ENCODE measurements at places on chromosomes 3 and 15.

- peak; percentile 78 for DNase-seq
These were observed 137.1 kb upstream of the TMC3 start for GRCh38 chr15:81511138-81511537.

DNA sequence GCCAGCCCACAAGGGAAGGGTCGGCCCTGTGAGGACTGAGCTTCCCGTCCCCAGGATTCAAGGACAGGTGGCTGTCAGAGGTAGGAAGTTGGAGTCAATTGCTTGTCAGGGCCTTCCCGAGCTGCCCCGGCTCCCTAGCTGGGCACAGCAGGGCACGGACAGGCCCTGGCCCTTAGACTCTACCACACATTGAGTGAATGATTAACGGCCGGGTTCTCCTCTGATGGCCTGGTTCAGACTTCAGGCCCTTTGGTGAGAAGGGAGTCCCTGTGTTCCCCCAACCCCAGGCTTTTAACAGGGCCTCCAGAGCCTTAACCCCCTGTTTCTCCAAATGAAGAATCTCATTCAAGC lies 16.4 kb upstream of the FGD5 start:
- no peak for DNase-seq

- DNase-seq: no peak
These were observed 603 bp downstream of the EIF1B start for GRCh38 chr3:40309925-40310695.

DNA sequence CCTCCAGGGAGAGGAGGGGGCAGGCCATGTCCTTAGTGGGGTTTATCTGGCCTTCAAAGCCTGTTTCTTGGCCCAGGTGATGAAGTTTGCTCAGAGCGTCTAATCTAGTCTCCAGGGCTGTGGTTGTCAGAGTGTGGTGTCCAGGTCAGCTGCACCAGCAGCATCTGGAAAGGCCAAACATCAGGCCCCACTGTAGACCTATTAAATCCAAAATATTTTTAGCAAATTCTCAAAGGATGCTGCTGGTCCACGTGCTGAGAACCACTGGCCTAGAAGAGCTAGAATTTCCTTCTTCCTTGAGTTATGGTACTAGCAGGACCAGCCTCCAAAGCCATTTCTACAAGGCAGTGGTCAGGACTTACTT lies 28.9 kb downstream of the SLC28A1 start:
- no peak for DNase-seq

DNA sequence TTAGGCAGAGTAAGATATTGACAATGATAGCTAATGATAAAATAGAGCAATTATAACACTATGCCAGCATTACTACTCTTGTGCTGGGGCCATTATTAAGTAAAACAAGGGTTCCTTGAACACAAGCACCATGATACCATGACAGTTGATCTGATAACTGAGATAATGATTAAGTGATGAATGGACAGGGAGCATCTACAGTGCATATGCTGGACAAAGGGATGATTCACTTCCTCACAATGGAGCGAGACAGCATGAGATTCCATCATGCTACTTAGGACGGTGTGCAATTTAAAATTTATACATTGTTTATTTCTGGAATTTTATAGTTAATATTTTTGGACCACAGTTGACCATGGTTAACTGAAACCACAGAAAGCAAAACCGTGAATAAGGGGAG lies 156.6 kb downstream of the FHIT start:
- no peak for DNase-seq

- no peak for DNase-seq
These were observed 49.0 kb downstream of the MEF2A start for GRCh38 chr15:99614749-99615288.

- peak; percentile 57 for DNase-seq
These were observed 45.7 kb downstream of the WDR76 start for GRCh38 chr15:43872416-43873020.

DNA sequence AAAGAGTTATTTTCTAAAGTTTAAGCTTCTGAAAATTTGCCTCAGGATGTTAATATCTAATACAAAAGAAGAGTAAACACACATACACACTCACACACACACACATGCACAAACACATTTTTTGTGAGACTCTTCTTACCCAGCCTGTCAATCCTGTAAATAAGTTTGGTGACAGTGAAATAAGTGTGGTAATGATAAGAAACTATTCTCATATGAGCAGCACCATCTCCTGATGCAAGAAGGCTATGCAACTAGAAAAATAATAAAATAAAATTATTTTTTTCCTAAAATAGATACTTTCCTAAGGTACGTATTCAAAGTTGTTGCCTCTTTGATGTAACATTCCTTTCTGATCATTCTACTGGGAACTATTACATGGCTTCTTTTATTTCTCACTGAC lies 155.1 kb downstream of the MECOM start:
- no peak for DNase-seq

GRCh38 chr3:23444386-23444785 lies 241.3 kb downstream of the UBE2E2 start:
- no peak for DNase-seq

DNA sequence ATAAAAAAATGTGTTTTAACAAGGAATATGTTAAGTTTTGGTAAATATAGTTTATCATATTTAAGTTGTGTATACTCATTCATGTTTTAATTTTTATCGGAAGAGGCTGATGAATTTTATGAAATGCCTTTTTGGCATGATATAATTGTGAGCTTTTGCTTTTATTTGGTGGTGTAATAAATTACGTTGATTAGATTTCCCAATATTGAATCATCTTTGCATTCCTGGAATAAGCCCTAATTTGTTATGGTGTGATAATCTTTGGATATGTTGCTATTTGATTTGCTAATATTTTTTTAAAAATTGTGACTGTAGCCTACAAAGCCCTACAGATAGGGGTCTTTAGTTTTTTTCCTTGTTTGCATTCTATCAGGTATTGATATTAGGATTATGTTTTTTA lies 107.4 kb downstream of the IGF1R start:
- no peak for DNase-seq

DNA sequence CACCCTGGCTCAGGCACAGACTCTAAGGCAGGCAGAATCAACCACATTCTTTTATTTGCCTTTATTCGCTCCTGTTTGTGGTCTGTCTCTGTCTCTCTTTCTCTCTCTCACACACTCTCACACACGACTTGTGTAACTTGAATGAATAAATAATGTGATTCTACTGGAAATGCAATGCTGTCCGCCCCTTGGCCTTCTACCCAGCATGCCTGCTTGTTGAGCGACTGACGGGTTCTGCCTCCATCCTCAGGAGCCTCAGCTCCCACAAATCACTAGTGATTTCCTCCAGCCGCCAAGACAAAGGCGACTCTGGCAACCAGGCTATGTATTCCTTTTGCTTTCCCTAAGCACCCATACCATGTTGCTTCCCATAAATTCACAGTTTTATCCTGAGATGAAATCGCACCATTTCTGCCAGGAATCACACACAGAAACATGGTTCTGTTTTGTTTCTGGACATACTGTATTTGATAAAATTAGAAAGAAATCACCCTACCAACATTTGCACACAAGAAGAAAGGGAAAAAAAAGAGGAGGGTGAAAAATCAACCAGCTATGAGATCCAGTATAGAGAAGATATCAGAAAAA lies 460.8 kb downstream of the MAGI1 start:
- no peak for DNase-seq
